ENCODE measurements at places on chromosomes 1 and 21.

DNA sequence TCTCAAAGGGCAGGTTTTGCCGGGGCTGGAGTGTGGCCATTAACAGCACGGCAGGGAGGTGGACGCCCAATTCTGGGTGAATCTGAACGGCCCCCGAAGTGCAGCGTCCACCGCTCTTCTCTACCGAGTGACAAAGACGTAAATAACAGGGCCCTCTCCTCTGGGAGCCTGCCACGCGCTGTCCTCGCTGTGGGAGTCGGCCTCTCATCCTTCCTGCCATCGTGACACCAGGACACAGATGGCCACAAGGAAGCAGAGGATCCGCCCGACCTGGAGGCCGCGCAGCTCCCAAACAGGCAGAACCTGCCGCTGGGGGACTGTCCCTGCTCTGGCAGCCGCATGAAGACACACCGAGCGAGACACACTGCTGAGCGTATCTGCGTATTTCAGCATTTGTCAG is 12.1 kb upstream of the CDK11B start:
- no peak for DNase-seq

DNA sequence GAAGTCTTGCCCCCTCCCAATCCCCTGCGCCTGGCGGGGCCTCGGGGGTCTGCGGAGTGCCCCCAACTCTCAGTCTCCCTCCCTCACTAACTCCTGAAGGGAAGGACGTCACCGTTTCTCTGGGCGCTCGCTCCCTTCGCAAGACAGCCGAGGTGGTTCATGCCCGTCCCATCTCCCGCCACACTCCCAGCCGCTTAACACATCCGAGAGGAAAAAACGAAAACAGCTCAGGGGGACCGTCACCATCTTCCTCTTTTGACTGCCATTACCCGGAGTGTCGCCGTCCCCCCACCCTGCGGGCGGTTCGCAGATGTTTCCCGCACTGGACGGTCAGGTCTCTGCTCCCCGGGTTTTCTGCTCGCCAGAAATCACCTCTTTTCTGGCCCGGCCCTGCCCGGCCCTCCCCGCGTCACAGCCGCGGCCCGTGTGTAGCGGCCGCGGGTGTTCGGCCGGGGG is 532 bp downstream of the ERO1B start:
- no peak for DNase-seq

- DNase-seq, result no peak
These were observed 305.1 kb downstream of the MATN1 start for GRCh38 chr1:30418061-30418938.

DNA sequence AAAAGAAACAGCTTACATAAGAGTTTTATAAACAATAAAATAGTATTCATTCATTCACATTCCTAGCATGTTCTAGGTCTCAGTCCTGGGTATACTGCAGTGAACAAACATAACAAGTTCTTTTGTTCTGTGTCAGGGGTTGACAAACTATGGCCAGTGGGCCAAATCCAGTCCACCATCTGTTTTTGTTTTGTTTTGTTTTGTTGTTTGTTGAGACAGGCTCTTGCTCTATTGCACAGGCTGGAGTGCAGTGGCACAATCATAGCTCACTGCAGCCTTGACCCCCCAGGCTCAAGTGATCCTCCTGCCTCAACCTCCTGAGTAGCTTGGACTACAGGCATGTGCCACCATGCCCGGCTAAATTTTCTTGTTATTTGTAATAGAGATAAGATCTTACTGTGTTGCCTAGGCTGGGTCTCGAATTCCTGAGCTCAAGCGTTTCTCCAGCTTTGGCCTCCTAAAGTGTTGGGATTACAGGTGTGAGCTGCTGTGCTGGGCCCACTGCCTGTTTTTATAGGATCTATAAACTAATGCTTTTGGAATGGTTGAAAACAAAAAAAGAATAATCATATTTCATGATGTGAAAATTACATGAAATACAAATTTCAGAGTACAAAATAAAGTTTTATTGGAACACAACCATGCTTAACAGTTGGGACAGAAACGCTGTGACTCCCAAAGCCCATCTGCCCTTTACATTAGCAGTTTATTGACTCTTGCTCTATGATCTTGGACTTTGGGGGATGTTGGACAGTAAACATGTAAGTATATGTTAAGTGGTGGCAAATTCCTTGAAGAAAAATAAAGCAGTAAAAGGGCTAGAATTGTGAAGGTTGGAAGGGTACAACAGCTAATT is 17.9 kb downstream of the CAPZA1 start:
- DNase-seq, result no peak

- no peak for DNase-seq
These were observed 675.0 kb downstream of the USP25 start for GRCh38 chr21:16404776-16405175.

DNA sequence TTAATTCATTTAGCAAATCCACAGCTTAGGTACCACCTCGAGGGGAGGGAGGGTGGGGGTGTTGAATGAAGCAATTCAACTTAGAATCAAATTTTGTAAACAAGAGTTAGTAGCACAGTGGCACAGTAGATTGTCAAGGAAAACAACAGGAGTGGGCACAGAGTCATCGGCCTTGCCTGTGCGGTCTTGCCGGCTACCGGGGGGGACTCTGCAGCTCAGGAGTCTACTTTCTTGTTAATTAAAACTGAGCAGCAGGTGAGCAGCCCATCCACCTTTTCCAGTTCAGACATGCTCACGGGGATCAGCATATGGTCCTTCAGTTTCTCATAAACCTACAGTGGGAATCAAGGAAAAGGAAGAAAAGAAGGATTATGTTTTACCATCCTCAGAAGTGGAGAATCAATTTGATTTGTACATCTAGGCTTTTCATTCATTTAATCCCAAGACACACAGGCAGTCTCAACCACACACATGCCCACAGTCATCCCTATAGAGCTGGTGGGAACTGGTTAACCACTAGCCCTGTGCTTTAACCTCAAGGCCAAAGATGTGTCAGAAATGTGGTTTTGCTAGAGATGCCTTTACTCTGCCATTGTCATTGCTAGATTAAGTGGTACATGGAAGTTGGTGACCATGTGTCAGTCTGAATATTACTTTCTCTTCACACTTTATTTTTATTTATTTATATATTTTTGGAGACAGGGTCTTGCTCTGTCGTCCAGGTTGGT is 45.0 kb upstream of the BCL10 start:
- DNase-seq, result no peak

- no peak for DNase-seq
These were observed 76.3 kb downstream of the NPHP4 start for GRCh38 chr1:5915587-5916571.

DNA sequence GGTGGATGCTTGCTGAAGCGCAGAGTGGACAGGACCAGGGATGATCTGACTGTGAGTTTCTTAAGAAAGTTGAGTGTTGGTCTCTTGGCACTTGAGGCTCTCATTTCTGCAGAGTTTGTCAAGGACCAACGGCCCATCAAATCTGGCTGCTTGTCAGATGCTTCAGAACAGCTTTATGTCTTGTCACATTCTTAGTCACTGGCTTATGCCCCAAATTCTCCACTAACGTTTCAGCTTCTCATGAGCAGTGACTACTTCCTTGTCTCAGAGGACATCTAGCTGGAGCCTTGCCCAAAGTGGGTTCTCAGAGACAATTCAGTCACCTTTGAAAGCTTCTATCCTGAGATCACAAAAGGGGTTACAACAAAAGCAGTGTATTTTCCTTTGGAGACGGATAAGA is 92.3 kb downstream of the ST6GALNAC5 start:
- DNase-seq, result no peak

DNA sequence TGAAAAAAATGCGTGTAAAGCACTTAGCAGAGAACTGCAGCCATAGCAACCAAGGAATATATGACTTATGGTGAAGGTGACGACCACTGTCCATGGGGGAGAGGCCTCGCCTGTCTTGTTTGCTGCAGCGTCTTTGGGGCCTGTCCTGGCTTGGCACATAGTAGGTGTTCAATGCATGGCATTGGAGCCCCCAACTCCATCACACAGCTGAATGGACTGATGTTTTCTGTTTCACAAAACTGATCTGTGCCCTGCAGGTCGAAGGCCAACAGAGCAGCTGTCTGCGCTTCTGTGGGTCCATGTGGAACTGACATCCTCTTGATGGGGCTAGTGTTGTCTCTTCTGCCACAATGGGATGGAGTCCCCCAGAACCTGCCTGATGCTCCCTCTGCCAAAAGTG is 296.0 kb downstream of the PTPRU start:
- no peak for DNase-seq

GRCh38 chr1:67642629-67643028 is 42.4 kb upstream of the GADD45A start:
- DNase-seq, result no peak

DNA sequence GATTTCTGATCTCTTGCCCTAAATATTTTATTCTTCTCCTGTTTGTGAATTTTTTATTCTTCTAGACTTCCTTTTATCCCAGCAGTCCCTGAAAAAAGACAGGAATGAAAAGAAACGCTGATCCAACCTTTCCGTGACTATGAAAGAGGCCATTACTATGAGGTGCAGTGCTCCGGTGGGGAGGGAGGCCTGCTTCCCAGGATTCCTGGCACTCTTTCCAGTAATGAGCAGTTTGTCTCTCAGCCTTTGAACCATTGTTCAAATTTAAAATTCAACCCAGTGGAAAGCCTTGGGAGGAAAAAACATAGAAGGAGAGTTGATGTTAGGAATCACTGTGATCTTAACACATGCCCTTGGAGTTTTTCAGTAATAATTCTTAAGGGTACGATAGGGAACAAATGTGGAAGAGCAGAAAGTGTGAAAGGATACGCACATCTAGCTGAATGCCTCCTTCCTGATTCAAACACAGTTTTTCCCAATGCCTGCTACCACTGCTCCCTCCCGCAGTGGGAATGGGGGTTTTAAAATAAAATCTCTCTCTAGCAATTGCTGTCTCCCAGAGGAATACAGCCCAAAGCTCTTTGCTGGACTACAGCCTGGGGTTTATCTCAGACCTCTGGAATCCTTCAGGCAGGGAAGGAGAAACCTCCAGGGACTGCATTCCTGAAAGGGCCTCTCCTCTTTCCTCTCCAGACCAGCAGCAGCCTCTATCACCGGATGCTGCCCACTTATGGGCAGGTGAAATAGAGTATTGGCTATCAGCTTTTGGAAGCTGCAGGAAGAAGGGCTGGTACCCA is 6.1 kb downstream of the IER5 start:
- no peak for DNase-seq

DNA sequence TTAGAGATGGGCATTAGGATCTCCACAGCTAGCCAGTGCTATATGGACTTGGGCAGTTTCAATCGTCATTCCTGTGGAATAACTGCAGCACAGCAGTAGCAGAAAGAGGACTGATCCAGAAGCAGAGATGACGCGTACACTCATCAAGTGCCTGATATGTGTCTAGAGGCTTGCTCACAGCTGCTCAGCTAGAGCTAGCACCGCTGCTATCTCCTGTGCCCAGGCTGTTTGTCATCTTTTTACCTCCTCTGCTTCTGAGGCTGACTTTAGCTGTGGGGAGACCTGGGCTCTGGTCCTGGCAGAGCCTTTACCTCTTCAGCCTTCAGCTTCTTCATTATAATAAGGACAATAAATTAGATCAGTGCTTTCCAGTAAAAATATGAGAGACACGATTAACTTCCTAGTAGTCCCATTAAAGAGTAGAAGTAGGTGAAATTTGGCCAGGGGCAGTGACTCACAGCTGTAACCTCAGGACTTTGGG is 5.3 kb downstream of the TENT5C start:
- DNase-seq, result no peak

GRCh38 chr1:183032122-183032921 is 9.1 kb downstream of the LAMC1 start:
- DNase-seq, result no peak

- no peak for DNase-seq
These were observed 4.0 kb upstream of the ETV3 start for GRCh38 chr1:157142201-157142600.

DNA sequence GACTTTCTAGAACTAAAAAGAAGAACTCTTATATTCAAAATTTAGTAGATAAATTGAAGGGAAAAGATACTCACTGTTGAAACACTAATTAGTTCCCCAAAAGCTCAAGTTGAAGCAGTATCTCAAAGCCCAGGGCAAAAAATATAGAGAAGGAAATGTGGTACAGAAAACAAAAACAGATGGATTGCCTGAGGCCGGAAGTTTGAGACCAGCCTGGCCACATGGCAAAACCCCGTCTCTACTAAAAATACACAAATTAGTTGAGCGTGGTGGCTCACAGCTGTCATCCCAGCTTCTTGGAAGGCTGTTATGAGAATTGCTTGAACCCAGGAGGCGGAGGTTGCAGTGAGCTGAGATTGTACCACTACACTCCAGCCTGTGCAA is 36.0 kb downstream of the FAM177B start:
- no peak for DNase-seq

All from effector memory CD4-positive, alpha-beta T cell (primary cell).